Dermis blood vessel endothelial cell (primary cell): ENCODE measurements at places on chromosomes 6 and 20. TPM values are rescaled to one million over a fixed set of nuclear protein-coding genes. Genes with fewer than 3 reads are reported as not detected.

The PABPC1L gene
- 1.3 and 2.6 TPM in 2 replicates for total RNA-seq

GRCh38 chr6:42045538-42046460 is 4.5 kb upstream of the TAF8 start:
- DNase-seq = peak; percentile 79

DNA sequence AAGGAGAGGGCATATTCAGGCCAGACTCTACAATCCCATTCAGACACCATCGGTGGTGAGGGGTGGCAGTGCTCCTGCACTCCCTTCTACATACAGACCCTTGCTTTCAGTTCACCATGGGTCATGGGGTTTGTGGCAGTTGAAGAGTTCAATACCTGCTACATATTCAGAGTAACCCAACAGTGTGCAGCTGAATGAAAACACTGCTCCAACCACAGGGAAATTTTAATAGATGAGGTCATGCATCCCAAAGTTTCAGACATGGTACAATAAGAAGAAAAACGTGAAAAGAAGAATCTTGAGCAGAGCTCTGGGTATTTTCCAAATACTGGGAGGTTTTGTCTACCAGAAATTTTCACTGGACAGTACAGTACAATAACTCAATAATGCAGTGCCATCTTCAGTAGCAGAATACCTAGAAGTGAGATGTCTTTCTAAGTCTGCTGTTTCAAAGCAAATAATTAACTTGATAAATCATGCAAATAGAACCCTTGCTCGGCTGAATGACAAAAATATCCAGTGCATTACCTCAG is 162.1 kb downstream of the PTPRK start:
- no peak for DNase-seq

GRCh38 chr20:54197621-54198604 is 10.0 kb upstream of the PFDN4 start:
- no peak for DNase-seq

The PROKR2 gene
- total RNA-seq = not detected in 2 replicates

- DNase-seq = peak; percentile 16
Measured at GRCh38 chr6:110617057-110617456, 140.6 kb upstream of the SLC22A16 start.

DNA sequence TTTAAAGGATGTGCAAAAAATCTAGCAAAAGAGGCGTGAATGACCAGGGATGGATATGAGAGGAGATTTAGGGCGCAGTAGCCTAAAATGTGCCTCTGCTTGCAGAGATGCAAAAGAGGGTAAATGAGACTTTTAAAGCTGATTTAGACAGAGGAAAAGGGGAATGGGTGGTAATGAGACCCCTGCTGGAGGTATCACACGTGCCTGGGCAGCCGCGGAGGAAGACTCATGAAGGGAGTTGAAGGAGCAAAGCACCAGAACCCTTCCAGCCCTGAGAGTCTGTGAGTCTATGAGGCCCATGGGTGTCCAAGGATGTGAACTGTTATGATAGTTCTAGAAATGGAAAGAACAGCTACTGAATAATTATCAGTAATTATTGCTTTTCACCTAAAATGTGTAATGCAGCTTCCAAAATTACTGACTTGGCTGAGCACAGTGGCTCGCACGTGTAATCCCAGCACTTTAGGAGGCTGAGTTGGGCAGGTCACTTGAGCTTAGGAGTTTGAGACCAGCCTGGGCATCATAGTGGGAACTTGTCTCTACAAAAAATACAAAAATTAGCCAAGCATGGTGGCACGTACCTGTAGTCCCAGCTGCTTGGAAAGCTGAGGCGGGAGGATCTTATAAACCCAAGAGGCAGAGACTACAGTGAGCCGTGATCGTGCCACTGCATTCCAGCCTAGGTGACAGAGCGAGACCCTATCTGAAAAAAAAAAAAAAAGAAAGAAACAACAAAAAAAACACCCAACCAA is 38.2 kb upstream of the TIAM2 start:
- DNase-seq = no peak

The CLVS2 gene
- not detected in 2 replicates for total RNA-seq

GRCh38 chr6:148396926-148397325 is 54.3 kb downstream of the SASH1 start:
- DNase-seq = peak; percentile 83

- DNase-seq = no peak
Measured at GRCh38 chr20:42112161-42112560, 494.0 kb upstream of the CHD6 start.

DNA sequence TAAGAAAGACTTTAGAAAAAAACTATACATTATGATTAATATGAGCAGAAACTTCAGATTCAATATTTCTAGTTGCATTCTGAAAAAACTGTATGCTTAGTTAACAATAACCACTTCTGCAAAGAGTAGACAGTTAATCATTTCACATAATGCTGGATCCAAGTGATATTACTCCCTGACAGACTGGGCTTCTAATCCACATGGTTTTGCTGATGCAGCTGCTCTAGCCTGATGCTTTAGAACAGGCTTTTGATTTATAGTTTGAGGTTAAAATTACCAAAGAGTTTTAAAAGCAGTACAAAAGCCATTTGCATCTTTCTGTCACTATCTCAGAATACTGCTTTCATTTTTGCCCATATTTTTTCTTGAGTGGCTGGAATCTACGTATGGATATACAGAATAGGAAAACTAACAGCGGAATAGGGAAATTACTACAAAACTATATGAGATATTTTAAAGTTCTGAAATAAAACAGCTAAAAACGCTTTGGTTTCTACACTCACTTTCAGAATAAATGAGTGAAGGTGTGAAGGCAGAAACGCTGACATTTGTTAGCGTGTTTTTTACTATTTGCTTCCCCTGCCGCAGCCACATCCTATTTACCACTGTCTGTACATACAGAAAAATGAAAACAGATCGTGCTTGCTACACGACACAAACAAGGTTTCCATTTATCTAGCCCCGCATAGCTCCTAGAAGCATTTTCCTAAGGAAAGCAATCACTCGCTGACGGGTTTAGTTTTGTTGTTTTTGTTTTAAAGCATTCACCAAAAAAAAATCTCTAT is 61.7 kb downstream of the METTL24 start:
- no peak for DNase-seq

DNA sequence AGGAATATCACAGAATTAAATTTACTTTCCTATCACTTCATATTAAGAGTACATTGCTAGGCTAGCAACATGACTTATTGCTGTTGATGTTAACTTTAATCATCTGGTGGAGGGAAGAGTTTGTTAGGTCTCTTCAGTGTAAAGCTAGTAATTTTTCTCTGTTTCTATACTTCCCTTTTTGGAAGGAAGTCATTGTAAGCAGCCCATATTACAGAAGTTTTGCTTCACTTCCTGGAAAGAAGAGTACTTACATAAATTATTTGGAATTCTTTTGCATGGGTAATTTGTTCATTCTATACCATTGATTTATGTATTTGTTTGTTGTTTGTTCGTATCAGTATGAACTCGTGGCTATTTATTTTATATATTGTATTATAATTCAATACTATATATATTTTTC is 405.2 kb downstream of the RFPL4B start:
- DNase-seq = no peak

DNA sequence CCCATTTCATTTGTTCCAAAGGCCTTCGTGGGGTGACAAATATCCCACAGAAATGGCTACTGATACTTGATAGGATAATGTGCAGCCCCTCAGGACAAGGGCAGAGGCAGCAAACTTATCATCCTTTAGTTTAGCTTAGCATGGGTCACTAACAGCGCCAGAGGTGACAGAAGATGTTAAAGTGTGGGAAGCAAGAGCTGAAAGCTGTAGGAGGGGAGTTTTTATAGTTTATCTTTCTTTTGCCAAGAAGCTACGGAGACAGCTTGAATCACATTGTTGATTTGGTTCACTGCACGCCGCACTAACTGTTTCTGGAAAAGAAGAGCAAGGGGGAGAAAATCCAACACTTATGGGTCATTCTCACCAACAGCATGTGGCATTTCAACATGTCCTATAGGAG is 773.9 kb upstream of the MMS22L start:
- DNase-seq = no peak

DNA sequence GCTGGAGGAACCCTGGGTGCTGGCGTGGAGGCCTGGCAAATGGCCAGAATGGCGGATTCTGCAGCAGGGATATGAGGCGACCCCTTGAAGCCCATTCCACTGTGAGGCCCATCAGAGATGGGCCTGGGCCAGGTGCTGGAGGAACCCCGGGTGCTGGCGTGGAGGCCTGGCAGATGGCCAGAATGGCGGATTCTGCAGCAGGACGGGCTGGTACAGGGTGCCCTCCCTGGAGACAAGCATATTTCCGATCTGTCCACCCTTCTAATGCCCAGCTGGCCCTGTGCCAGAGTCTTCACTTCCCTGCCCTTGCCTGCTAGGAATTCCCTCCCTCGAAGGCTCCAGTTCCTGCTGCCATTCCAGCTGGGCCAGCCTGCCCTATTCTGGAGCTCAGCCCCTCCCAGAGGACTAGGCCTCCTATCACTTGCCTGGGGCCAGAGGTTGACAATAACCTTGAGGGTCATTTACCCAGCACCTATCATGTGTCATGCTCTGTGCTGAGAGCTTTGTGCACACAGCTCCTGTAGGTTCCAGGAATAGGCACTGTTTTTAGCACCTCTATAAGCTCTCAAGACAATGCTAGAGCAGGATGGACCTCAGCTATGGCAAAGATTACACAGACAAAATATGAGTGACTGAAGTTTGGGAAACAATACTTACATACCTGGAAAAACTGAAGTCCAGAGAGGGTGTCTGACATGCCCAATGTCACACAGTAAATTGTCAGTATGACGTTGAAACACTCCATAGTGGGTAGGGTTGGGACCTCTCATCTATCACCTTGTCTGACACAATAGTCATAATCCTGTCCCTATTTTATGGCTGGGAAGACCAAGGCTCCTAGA is 21.4 kb downstream of the SUN5 start:
- peak; percentile 4 for DNase-seq

The HLA-DRA gene
- 0.09 TPM in 1 of 2 replicates, not detected in the other for total RNA-seq

DNA sequence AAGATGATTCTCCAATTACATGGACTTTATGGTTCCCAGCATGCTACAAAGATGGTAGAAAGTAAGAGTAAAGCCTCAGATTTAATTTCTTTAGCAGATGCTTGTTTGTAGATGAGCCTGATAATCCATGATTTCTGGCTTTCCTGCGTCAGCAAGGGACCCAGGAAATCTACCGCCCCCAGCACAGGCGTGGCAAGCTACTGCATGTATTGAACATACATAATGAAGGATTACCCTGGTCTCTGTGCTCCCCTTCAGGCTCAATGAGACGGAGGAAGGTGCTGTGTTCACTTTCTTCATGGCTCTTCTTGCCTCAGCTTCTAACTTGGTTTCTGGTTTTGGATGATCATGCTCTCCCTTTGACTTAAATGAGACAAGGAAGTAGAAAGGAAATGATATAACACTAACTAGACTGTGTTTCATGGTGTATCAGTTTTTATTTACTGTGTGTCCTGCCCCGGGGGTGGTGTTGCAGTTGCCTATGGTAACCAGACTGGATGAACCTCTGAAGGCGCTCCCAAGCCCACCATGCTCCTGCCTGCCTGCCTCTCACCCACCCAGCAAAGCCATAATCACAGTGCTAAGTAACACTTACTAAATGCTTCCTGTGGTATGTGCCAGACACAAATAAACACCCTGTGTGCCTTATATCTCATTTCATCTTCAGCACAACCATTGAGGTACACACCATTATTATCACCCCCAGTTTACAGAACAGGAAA is 17.9 kb downstream of the GCM1 start:
- DNase-seq = no peak

- DNase-seq = no peak
Measured at GRCh38 chr20:40016890-40017289, 672.1 kb downstream of the MAFB start.

DNA sequence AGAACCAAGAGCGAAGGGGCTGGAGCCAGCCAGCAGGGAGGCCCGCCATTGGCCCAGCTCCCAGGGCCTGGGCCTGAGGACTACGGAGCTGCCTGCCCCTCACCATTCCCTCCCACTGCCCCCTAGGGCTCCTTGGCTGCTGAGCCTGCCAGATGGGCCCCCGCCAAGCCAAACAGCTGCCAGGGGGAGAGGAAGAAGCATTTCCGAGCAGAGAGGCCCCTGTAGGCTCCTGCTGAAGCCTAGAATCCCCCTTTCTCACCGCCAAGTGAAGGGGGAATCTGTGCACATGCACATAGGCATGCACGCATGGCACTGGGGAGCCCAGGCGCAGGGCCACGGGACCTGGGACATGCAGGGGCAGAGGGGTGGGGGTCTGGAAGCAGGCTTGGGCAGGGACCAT is 28.5 kb upstream of the MRPS18A start:
- DNase-seq = peak; percentile 58

The DTNBP1 gene
- 13.6 and 16.0 TPM in 2 replicates for total RNA-seq

DNA sequence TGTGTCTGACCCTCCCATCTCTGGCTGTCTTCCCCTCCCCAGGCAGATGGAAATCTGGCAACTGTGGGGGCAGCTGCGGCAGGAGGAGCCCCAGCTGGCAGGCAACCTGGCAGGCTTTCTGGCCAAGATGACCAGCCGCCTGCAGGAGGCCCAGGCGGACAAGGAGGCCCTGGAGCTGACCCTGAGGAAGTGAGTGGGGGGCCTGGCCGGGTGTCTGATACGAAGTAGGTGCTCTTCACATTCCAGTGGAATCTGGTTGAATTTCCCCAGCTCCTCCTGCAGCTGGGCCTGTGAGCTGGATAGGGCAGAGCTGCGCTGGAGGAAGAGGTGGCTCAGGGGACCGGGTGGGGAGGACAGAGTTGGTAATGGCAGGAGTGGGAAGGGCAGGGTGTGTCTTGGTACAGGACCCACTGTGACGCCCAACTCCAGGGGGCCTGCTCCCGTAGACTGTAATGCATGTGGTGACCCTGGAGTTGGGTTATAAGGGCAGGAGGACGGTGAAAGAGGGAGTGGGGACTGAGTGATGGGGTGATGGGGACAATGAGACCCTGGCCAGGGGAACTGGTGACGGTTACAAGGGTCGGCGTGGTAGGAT is 19.7 kb downstream of the RAB44 start:
- no peak for DNase-seq

DNA sequence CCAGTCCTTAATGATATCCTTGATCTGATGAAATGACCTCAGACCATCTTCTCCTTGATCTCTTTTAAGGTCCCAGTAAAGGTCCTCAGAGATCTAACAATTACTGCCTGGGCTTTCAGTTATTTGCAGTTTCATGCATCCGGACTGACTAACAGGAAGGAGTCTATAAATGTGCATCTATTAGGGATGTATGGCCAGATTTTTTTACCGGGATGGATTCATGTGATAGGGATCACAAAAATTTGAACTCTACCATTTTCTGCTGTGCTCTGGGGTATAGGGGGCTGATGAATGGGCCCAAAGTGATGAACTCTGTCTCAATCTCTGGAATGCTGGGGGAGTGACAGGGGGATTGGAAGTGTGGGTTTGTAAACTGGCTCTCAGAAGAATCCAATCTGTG is 36.2 kb upstream of the SCUBE3 start:
- peak; percentile 53 for DNase-seq

The RGS19 gene
- 29.3 and 44.6 TPM in 2 replicates for total RNA-seq

DNA sequence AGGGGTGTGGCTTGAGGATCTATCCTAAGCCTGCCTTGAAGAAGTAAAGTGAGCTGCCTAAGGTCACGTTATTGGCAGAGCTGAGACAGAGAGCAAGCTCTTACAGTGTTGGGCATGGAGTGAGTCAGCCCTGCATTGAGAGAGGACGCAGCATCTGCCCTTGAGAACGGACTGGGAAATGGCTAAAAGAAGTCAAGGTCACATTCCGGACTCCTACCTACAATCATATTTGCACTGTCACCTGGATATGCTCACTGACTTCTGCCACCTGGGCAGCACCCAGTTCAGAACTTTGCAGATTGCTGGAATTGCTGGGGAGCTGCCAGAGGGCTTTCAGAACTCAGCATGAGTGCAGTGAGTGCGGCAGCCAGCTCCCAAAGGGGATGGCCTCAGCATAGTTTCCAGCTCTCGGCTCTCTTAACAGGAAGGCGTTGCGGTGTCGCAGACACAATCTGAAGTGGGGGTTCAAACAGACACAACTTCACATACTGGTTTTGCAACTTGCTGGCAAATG is 199.3 kb upstream of the SGK1 start:
- peak; percentile 82 for DNase-seq

GRCh38 chr6:113654396-113654795 is 202.7 kb upstream of the MARCKS start:
- DNase-seq = peak; percentile 66
